ENCODE measurements at places on chromosomes 16 and 17. TPM values are rescaled to one million over a fixed set of nuclear protein-coding genes. Genes with fewer than 3 reads are reported as not detected.

DNA sequence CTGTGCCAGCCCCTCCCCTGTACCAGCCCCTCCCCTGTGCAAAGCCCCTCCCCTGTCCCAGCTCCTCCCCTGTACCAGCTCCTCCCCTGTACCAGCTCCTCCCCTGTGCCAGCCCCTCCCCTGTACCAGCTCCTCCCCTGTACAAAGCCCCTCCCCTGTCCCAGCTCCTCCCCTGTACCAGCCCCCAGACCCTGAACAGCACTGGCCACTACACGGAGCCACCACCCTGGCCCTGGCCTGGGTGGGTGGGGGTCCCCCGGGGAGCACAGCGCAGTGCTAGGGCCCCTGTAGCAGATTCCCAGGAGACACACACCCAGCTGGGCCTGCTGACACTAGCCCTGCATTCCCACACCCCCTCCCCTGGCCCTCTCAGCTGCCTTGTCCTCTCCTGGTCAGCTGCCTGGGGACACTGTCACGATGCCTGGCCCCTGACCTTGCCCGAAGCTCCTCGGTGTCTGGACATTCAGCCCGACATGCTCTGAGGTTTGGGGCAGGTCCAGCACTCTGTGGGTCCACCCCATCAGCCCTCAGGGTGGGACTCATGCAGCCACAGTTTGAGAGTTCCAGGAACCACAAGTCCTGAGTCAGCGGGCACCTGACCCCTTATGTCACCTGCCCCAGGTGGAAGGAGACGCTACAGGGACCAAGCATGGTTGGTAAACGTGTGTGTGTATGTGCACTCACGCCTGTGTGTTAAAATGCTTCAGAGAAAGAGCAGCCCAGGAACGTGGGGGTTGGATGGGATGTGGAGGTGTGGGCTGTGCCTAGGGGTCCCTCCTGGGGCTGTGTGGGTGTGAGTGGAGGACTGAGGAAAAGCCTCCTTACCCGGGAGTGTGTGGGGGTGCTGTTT, 114.2 kb downstream of the METRNL start:
- peak overlapping the region; percentile 53 for H3K27ac ChIP-seq
- no peaks in the 10 kb centered on the region for H3K27me3 ChIP-seq
- no peak overlapping the region for H3K4me3 ChIP-seq
- peak; percentile 36 for DNase-seq
- peaks cover 37% of the 10 kb centered on the region for H3K4me1 ChIP-seq
- H3K36me3 ChIP-seq = no peaks in the 10 kb centered on the region

DNA sequence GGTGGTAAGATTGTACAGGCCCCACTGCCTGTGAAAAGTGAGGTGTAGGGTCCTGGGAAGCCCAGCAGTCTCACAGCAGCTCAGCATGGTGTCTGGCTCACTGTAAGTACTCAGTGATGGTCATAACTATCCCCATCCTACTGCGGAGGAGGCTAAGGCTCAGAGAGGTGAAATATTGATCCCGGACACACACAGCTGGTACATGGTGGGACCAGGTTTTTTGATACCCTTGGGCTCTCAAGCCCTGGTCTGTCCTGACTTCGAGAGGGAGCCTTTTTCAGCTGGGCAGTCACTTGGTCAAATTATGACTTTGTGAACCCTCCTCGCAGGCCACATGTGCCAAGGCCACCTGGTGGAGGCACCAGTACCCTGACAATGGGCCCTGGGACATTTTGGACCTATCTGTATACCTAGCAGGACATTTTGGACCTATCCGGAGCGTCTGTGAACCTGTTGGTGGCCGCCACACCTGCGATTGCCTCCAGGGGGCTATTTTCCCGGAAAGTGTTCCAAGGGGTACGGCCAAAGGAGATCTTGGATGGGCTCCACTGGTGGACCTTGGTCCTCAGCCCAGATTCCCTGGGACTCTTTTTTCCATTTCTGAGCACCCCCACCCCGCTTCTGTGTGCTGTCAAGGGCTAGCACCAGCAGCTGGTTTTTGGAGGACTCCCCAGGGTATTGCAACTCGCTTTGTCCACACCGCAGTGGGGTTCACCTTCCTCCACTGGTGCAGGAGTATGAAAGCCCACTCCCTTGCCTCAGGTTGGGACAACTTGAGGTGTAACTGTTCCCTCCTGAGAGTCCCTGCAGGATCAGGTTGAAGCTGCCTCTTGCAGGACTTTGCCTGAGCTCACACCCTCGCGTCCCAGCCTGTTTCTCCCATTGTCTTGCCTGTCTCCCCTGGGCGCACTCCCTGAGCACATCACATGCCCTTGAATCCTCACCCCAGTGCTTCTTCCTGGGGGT, 83.6 kb upstream of the NKD1 start:
- H3K27me3 ChIP-seq = peaks cover 15% of the 10 kb centered on the region
- H3K27ac ChIP-seq = no peak overlapping the region
- peaks cover 11% of the 10 kb centered on the region for H3K4me1 ChIP-seq
- H3K4me3 ChIP-seq = no peak overlapping the region
- DNase-seq = no peak

DNA sequence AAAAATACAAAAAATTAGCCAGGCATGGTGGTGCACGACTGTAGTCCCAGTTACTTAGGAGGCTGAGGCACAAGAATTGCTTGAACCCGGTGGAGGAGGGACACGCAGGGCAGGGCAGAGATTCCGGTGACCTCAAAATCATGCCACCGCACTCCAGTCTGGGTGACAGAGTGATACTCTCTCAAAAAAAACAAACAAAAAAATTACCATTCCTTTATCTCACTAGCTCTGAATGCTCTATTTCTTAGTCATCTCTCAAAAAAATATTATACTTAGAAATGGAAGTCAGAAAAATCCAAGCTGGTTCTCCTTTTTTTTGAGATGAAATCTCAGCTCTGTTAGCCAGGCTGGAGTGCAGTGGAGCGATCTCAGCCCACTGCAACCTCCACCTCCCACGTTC, 40.8 kb downstream of the SPOP start:
- no peak overlapping the region for H3K4me3 ChIP-seq
- H3K27ac ChIP-seq = peak overlapping the region; percentile 7
- no peak for DNase-seq
- peaks cover 23% of the 10 kb centered on the region for H3K4me1 ChIP-seq
- no peaks in the 10 kb centered on the region for H3K27me3 ChIP-seq

Gene TP53TG3D
- total RNA-seq = not detected

DNA sequence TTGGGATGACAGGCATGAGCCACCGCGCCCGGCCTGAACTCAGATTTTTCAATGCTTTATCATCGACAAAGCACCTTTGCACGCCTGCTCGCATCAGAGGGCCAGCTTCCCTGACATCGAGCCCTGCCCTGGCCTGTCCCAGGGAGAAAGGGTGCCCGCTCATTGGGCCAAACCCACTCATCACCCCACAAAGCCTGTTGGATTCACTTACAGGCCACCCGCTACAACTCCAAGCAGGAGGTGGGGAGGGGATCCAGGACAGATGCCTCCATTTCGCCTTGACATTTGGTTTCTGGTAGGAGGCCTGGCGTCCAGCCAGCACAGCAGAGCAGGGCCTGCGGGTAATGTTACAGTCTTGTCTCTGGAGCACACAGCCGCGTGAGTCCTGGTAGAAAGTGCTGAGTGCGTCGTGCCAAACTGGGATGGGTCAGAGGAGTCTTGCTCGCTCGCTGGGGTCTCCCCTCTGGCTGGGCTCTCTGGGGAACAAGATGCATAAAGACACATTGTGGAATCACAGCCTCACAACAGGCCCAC, 19.8 kb downstream of the SMTNL2 start:
- DNase-seq = no peak
- peaks cover 20% of the 10 kb centered on the region for H3K4me1 ChIP-seq
- no peaks in the 10 kb centered on the region for H3K27me3 ChIP-seq
- no peaks in the 10 kb centered on the region for H3K36me3 ChIP-seq
- peak overlapping the region; percentile 43 for H3K27ac ChIP-seq

- peaks cover 22% of the 10 kb centered on the region for H3K27me3 ChIP-seq
- DNase-seq = peak; percentile 43
- no peaks in the 10 kb centered on the region for H3K4me1 ChIP-seq
- no peak overlapping the region for H3K4me3 ChIP-seq
- no peaks in the 10 kb centered on the region for H3K36me3 ChIP-seq
Observed at GRCh38 chr17:52159246-52160135, 977 bp upstream of the CA10 start.

- peak; percentile 100 for DNase-seq
- H3K4me1 ChIP-seq = peaks cover 34% of the 10 kb centered on the region
Observed at GRCh38 chr17:42388381-42389134, at the start of gene STAT3. STAT3 (minus strand) TSS chr17:42388442; CDS start chr17:42348516, 39,926 bp downstream.

Gene ZNF287
- 0.22 TPM for total RNA-seq

DNA sequence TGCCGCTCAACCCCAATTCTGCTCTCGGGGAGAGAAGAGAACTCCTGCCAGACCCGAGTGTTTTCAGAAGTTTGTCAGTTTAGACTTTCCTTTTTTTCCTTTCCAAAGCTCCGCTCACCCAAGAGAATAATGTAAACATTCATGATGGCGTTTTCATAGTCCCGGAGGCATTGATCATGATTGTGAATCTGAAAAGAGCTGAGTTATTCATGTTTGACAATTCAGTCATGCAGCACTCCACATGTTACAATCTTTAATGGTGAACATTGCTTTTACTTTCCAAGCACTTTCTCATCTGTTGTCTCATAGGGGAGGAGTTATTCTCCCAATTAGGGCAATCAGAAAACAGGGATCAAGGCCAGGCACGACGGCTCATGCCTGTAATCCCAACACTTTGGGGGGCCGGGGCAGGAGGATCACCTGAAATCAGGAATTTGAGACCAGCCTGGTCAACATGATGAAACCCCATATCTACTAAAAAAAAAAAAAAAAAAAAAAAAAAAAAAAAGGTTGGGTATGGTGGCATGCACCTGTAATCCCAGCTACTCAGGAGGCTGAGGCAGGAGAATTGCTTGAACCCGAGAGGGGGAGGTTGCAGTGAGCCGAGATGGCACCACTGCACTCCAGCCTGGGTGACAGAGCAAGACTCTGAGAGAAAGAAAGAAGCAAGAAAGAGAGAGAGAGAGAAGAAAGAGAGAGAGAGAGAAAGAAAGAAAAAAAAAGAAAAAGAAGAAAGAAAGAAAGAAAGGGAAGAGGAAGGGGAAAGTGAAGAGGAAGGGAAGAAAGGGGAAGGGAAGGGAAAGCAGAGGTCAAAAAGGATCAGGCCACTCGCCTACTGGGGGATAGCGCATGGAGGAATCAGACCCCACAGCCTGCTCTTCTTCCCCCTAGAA, 70.0 kb upstream of the TNRC6C start:
- peak overlapping the region; percentile 71 for H3K27ac ChIP-seq
- peaks cover 23% of the 10 kb centered on the region for H3K4me1 ChIP-seq
- no peaks in the 10 kb centered on the region for H3K27me3 ChIP-seq
- no peaks in the 10 kb centered on the region for H3K36me3 ChIP-seq
- no peak for DNase-seq

Measured in upper lobe of left lung (tissue), 6 donors.